ENCODE measurements at places on chromosomes 3 and 15.

GRCh38 chr15:89023311-89023961 lies 64.8 kb upstream of the ABHD2 start:
- DNase-seq = peak; percentile 8

- peak; percentile 61 for DNase-seq
Measured at GRCh38 chr3:195540027-195540426, 3.1 kb downstream of the PPP1R2 start.

- no peak for DNase-seq
Measured at GRCh38 chr3:54784021-54784420, 143.8 kb downstream of the LRTM1 start.

DNA sequence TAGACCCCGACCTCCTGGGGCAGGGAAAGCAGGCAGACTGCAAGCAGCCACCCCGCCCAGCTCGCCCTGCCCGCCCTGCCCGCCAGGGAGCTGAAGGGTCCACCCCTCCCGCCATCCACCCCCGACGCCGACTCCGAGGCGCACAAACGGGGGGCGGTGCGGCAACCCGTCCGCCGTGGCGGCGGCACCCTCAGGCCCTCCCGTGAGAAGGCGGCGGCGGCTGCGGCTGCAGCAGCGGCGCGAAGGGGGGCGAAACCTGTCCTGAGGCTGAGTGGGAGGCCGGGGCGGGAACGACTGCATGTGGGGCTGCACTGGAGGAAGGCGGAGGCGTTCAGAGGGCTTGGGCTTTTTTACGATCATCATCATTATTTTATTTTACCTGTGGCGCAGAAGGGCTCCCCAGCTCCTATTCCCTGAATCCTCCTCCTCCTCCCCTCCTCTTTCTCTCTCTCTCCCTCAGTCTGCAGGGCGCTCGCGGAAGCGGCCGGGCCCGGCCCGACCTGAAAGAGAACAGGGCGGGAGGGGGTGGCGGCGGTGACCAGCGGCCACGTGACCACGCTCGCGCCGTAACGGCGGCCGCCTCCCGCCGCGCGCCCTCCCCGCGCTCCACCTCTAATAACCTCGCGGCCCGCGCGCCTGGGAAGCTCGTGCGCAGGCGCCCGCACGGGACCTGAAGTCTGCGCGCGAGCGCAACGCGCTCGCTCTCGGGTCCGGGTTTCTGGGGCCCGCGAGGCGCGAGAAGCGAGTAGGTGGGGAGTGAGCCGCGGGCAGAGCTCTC lies at the start of gene TBC1D5:
TBC1D5 (minus strand) TSS at position 530 of the 778 bp plus-strand sequence. CDS start 234,061 bp downstream, outside the sequence.
- DNase-seq = peak; percentile 95

DNA sequence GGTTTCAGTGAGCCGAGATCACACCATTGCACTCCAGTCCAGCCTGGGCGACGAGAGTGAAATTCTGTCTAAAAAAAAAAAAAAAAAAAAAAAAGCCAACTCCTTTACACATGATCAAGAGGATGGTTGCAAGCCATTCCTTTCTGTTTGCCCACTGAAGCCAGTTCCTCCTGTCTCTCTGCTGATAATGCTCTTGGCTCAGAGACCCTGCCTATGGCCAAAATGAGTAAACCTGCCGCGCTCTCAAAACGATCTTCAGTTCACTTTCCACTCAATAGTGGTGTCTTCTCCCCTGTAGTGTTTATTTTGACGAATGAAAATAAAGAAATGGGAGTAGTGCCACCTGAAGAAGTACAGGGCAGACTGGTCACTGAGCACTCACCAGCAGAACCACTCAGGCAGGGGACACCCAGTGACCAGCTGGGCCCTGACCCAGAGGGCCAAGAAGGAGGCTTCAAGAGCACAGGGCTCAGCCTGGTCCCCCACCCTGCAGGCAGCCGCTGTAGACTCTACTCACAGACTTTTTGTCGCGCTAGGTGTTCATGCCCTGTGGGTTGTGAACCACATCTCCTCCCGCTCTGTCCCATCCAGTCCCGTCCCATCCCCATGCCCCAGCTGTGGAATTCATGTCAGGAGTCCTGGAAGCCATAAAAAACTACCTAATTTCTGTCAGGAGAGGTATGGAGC lies 23.6 kb downstream of the GRAMD2A start:
- DNase-seq = no peak

DNA sequence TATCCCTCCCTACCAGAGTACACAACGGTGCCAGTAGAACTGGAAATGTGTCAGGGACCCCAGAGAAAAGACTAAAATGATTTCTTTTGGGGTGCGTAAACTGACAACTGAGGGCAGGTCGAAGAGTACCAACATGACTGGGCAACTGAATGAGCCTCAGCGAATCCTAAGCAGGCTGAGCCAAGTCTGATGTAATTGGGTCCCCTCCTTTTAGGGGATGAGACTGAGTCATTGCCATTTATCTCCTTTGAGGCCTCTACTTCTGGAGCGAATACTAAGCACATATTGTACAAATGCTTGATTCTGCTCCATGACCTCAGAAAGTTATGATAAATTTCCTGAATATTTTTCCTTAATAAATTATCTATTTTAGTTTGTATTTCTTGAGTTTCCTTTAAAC lies 17.3 kb upstream of the GPR156 start:
- DNase-seq = no peak

GRCh38 chr3:16249886-16250285 lies 14.9 kb downstream of the DPH3 start:
- no peak for DNase-seq

DNA sequence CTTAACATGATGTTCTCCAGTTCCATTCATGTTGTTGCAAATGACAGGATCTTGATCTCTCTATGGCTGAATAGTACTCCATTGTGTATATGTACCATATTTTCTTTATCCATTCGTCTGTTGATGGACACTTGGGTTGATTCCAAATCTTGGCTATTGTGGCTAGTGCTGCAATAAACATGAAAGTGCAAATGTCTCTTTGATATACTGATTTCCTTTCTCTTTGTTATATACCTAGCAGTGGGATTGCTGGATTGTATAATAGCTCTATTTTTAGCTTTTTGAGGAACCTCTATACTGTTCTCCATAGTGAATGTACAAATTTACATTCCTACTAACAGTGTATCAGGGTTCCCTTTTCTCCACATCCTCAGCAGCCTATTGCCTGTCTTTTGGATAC lies 5.9 kb upstream of the RBP2 start:
- no peak for DNase-seq

GRCh38 chr3:61182662-61183061 lies 68.6 kb downstream of the FHIT start:
- no peak for DNase-seq

DNA sequence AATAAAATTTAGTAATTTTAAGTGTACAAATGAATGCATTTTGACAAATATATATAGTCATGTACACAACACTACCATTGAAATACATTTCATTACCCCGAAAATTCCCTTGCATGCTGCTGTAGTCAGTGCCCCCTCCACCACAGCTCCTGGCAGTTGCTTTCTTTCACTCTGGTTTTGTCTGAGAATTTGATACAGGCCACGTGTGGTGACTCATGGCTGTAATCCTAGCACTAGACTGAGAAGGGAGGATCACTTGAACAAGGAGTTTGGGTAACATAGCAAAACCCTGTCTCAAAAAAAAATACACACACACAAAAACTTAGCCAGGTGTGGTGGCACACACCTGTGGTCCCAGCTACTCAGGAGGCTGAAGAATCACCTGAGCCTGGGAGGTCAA lies 65.4 kb downstream of the TFRC start:
- no peak for DNase-seq

DNA sequence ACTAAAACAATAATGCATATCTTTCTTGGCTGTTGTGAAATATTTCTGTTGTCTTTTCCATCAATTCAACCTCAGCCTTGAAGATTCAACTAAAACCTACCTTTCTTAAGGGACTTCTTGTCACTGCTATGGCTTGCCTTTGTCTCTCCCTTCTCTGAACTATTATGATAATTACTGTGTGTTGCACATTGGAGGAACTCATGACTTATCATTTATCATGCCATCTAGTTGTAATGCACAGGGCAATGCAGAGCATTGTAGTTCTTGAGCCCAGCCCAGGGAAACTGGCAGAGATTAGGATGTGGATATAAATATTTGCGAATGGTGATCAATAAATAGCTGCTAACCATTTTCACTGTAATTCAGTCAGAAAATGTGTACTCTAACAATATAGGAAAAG lies 427.1 kb upstream of the FRG2C start:
- no peak for DNase-seq

- no peak for DNase-seq
Measured at GRCh38 chr3:164851905-164852304, 226.4 kb downstream of the SI start.

GRCh38 chr3:132787616-132788300 lies 65.5 kb upstream of the NPHP3 start:
- no peak for DNase-seq

DNA sequence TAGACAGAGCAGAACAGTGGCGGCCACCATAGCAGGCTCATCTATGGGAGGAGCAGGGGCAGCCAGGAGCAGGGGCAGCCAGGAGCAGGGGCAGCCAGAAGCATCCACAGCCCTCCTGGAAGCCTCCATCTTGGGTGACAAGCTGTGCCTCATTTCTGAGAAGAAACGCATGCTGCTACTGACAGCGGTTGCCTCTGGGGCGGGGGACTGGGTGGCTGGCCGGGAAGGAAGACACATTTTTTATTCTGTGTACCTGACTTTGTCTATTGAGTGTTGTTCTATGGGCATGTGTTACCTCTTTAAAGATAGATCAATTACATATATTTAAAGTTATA lies 71.5 kb upstream of the KLF13 start:
- DNase-seq = no peak

GRCh38 chr3:104961851-104962250 lies 404.9 kb upstream of the ALCAM start:
- no peak for DNase-seq

GRCh38 chr15:49190586-49190985 lies 20.5 kb downstream of the GALK2 start:
- no peak for DNase-seq

DNA sequence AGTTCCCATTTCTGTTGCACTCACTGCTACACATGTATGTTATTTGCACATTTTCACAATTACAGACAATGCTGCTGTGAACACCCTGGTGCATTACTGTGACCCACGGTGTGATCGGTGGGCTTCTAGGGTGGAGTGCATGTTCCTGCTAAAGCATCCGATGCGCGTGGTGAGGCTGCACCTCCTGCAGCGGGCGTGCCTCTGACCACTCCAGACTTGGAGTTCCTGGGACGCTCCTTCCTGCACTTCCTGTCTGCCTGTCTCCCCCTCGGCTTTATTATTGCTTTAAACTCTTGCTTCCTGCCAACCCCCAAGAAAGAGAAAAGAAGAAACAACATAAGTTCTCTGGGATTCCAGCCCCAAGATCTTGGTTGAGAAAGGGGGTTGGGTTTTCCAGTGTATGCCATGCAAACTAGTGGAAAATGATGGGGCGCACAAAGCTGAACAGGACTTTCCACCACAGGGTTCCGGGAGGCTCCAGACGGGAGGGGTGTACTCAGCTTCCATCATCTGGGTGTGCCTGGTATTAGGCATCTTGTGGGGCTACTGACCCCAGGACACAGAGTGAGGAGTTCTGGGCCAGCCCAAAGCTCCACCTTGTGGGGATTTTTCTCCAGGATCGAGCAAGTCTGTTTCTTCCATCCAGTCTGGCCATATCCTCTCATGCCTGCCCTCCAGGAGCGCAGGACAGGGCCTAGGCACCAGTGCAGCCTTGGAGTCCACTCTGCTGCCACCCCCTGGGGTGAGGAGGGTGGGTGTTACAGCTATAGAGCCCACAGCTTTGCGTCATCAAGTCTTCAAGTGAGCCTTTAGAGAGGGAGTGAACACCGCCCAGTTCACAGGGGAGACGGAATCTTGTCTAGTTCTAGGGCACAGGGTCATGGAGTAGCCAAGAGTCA lies 11.2 kb downstream of the RPL32 start:
- no peak for DNase-seq

DNA sequence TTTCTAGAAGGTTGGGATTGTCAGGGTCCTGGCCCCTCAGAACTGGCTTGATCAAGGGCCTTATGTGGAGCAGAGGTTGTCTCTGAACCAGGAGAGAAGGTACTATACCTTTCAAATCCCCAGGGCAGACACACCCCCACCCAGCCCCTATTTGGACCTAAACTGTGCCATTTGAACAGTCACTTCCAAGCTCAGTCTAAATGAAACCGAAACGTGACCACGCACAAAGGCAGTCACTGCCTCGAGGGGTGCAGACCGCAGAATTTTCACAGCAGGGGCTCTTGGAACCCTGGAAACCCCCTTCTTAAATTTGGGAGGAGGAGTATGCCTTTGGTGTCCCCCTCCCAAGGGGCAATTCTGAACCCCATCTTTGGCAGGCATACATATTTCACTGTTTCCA lies 53.7 kb downstream of the GRIP2 start:
- no peak for DNase-seq
